LHCN-M2 (cell line): ENCODE measurements at places on chromosomes 3 and 15. TPM values are rescaled to one million over a fixed set of nuclear protein-coding genes. Genes with fewer than 3 reads are reported as not detected.

GRCh38 chr15:68469162-68470048, 37.4 kb upstream of the ITGA11 start:
- peak; percentile 4 for DNase-seq

Gene PPARG
- 6.5 and 8.8 TPM in 2 replicates for total RNA-seq

DNA sequence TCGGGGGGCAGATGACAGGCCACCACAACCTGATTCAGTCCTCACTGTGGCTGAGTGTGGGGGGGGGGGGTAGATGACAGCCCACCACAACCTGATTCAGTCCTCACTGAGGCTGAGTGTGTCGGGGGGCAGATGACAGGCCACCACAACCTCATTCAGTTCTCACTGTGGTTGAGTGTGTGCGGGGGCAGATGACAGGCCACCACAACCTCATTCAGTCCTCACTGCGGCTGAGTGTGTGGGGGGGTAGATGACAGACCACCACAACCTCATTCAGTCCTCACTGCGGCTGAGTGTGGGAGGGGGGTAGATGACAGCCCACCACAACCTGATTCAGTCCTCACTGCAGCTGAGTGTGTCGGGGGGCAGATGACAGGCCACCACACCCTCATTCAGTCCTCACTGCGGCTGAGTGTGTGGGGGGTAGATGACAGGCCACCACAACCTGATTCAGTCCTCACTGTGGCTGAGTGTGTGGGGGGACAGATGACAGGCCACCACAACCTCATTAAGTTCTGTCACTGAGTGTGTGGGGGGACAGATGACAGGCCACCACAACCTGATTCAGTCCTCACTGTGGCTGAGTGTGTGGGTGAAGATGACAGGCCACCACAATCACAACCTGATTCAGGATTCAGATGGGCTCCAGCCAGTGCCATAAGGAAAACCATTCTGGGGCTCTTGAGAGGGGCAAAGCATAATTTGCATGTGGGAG, 16.9 kb downstream of the ZNF717 start:
- DNase-seq: no peak

- no peak for DNase-seq
Measured at GRCh38 chr15:57098896-57099295, 180.5 kb downstream of the TCF12 start.

GRCh38 chr3:32849046-32849445, 31.2 kb downstream of the TRIM71 start:
- no peak for DNase-seq
